ENCODE measurements at places on chromosomes 13 and 19.

GRCh38 chr19:45824041-45824471 lies 8.9 kb upstream of the RSPH6A start:
- no peak for DNase-seq

DNA sequence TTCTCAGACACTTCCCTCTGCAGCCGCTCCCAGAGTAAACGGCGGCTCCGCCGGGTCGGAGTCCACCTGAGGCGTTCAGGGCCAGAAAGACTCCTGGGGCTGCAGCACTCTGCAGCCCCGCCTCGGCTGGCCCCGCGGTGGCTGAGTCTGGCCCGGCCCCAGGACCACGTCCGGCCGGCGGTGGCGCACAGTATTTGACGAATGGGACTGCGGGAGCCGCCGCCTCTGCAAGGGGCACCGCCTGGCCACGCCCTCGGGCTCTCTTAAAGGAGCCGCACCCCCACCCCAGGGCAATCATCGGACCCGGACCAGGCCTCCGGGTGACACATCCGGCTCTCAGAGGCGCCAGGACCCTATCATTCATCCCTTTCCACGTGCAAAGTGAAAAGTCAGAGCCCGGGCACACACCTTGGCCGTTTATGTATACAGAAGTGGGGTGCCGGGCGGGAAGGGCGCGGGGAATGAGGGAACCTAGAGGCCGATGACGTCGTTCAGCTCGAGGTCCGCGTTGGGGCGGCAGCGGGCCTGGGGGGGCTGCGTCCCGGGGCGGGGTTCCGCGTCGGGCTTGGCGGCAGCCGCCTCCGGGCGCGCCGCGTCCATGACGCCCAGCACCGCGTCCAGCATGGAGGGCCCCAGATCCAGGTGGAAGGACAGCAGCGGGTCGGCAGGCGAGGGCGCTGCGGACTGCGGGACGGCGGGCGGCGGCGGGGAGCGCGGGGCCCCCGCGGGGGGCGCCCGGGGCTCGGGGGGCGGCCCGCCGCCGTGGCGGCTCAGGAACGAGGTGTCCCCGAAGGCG lies 1.2 kb upstream of the LENG9 start:
- peak; percentile 91 for DNase-seq

GRCh38 chr19:54376610-54377285 lies 12.0 kb upstream of the LAIR1 start:
- DNase-seq = no peak

GRCh38 chr19:58439576-58440554 lies at the start of gene ZNF132:
ZNF132 (minus strand) TSS chr19:58440153; CDS start chr19:58439821, 332 bp downstream.
- peak; percentile 100 for DNase-seq

- no peak for DNase-seq
Measured at GRCh38 chr13:31904941-31905824, 126.4 kb upstream of the FRY start.

- DNase-seq = no peak
Measured at GRCh38 chr13:91776611-91777193, 378.3 kb downstream of the GPC5 start.

GRCh38 chr13:52599037-52599847 lies 43.0 kb upstream of the HNRNPA1L2 start:
- peak; percentile 15 for DNase-seq

DNA sequence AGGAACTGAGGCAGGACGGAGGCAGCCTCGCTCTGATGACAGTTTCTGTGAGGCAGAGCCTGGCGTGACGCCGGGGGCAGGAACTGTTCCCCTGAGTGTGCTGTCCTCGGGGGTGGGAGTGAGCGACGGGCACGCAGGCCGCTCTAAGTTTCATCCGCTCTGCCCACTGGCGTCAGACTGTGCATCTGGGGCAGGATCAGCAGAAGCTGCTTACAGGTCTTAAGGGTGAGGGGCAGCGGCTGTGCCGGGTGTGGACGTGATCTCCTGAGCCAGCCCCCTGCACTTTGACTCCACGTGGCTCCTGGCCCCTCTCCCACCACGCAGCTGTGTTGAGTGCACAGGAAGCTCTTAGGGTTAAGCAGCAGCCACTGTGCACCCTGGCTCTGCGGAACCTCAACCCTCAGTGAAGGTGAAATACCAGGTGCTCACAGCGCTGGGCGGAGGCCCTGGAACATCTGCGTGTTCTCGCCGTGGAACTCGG lies 1.5 kb downstream of the GRK1 start:
- DNase-seq = no peak

GRCh38 chr19:9597027-9597426 lies 12.7 kb upstream of the ZNF121 start:
- DNase-seq = no peak

DNA sequence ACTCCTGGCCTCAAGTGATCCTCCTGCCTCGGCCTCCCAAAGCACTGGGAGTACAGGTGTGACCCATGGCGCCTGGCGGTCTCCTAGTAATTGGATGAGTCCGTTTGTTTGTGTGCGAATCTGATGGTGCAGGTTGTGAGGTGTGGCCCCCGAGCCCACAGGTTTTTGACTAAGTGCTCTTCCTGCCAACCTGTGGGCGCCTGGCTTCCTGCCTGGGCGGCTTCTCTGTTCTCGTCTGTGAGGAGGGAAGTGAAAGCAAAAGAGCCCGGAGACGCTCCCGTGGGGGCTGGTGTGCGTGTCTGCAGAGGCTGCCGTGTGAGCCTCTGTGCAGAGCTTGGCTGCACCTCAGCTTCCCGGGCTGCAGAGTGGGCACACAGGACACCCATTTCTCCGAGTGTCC lies 10.0 kb downstream of the ARHGAP45 start:
- DNase-seq = peak; percentile 32

- DNase-seq = no peak
Measured at GRCh38 chr13:70579941-70580340, 471.7 kb upstream of the KLHL1 start.

- DNase-seq = no peak
Measured at GRCh38 chr19:5948752-5949564, 29.0 kb downstream of the RANBP3 start.

DNA sequence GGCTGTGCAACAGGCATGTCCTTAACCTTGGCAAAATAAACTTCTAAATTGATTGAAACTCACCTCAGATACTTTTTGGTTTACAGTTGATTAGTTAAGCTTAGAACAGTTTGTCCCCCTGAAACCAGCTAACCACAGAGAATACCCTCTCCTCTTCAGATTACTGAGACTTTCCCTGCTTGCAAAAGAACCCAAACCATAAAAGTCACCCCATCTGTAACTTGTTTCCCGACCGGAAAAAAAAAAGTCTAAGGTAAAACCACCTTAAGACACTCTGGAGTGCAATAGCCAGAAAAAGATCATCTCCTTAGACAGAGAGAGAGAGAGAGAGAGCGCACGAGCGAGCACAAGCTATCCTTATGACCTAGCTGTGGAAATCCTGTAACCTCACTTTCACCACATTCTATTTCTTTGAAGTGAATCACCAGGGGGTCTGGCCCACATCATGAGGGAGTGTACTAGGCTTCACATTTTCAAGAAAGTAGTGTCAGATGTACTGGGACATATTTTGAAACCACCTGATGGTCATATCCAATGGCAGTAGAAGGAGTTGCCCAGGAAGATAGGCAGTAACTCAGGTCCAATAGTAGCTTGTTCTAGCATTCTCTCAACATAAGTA lies 11.1 kb upstream of the GTF2F2 start:
- no peak for DNase-seq

DNA sequence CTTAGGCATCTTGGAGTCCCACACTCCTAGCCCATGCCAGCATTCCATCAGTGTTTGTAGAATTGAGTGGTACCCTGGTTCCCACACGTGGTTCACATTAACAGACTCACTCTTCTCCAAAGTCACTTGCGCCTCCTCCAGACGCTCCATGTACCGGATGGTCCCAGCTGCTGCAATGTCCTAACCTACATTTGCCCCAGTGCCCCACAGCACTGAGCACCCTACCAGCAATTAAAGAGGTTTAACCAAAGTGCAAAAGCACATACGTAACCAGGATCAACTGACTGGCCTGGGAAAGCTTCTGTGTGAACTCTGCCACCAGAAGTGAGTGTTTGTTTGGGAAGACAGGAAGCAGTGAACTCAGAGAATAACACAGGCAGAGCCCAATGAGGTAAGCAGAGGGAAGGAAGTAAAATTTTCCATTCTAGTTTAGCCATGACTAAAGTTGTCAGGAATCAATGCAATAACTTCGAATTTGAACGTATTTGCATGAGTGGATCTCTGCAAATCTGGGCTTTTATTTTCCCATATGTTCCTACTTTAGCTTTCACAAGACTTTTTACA lies 7.3 kb upstream of the MEDAG start:
- no peak for DNase-seq

DNA sequence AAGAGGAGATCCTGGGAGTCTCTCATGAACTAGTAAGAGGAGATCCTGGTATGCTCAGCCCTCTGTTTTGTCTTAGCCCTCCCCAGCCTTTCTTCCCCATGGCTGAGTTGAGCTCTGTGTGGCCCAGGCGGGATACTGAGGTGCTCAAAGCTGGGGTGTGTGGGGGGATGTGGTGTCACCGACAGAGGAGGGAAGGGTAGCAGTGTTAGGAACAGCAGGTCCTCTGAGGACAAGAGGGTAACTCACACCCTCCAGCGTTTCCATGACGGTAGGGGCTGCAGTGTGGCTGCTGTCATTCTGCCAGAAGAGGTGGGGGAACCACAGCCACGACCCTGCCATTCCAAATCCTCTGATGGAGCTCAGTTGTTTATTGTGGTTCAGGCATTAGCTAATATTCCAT lies 691 bp downstream of the KIR2DL4 start:
- no peak for DNase-seq

DNA sequence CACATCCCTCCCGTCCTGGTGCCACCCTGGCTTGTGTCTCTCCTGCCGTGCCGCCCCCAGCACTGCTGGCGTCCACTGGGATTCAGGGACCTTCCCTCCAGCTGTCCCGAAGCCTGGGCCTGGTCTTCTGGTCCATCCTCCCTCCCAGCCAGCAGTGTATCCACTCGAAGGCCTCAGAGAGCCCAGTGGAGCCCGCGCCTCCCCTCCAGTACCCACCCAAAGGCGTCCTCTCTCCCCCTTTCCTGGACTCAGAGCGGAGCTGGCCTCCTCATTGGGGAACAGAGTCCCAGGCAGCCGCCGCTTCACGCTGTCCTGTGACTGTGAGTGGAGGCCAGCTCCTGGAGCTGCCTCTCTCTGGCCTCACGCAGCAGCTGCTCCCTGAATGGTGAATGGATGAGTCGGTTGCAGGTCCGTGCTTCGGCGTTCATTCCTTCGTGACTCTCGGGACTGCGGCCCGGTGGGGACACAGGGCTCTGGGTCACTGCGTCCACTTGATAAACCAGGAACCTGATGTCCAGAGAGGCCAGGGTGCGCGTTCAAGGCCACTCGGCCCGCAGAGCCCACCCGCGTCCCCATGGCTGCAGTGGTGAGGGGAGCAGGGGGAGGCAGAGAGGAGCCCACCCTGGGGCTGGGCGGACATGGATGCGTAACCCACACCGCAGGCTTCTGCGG lies 12.1 kb downstream of the ONECUT3 start:
- no peak for DNase-seq

GRCh38 chr13:70864731-70865130 lies 756.5 kb upstream of the KLHL1 start:
- DNase-seq = no peak

- no peak for DNase-seq
Measured at GRCh38 chr13:29284726-29285125, 310.8 kb downstream of the SLC7A1 start.

DNA sequence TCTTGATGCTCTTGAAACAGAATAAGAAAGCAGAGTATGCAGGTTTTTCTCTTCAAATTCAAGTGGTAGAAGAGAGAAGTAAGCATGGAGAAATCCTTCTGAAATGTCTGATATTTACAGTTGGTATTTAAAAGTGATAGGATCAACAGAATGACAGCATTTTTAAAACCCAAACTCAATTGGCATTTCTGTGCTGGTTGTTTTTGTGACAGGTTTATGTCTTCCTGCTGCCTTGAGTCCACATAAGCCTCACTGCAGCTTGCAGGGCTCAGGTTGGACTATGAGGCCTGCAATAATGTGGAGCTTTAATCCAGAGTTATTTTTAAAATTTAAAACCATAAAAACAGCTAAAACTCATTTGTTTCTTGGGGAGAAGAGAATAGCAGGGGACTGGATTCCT lies 105.1 kb downstream of the ZAR1L start:
- no peak for DNase-seq

- DNase-seq = no peak
Measured at GRCh38 chr13:32538143-32538620, 413 bp downstream of the N4BP2L2 start.

- DNase-seq = no peak
Measured at GRCh38 chr13:32334671-32335070, 19.4 kb downstream of the BRCA2 start.

- no peak for DNase-seq
Measured at GRCh38 chr13:87331178-87331577, 340.0 kb upstream of the SLITRK5 start.
